ENCODE measurements at places on chromosomes 7 and 10. TPM values are rescaled to one million over a fixed set of nuclear protein-coding genes. Genes with fewer than 3 reads are reported as not detected.

NODAL gene
- not detected for total RNA-seq

PRF1 gene
- 0.90 TPM for total RNA-seq

JAKMIP3 gene
- 0.37 TPM for total RNA-seq

ALOX5 gene
- 25.7 TPM for total RNA-seq

Data from urinary bladder (tissue), 4 donors.